ENCODE measurements at places on chromosomes 6 and 20.

DNA sequence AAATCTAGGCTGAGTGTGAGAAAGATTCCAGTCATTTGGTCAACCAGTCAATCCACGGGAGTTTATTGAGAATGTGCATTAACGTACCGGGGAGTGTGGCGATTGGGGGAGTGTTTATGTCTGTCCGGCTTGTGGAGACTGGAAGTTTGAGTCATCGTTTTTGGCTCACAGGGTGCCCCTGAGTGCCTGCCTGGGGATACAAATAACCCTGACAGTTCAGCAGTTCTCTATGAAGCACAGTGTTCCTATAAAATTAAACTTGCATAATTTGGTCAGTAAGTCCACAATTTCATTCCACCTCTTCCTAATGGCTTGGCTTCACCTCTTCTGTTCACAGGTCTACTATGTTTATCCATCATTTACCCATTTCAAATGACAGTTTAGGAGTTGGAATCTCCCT is 72.6 kb upstream of the PLEKHG1 start:
- no peak for ATAC-seq

DNA sequence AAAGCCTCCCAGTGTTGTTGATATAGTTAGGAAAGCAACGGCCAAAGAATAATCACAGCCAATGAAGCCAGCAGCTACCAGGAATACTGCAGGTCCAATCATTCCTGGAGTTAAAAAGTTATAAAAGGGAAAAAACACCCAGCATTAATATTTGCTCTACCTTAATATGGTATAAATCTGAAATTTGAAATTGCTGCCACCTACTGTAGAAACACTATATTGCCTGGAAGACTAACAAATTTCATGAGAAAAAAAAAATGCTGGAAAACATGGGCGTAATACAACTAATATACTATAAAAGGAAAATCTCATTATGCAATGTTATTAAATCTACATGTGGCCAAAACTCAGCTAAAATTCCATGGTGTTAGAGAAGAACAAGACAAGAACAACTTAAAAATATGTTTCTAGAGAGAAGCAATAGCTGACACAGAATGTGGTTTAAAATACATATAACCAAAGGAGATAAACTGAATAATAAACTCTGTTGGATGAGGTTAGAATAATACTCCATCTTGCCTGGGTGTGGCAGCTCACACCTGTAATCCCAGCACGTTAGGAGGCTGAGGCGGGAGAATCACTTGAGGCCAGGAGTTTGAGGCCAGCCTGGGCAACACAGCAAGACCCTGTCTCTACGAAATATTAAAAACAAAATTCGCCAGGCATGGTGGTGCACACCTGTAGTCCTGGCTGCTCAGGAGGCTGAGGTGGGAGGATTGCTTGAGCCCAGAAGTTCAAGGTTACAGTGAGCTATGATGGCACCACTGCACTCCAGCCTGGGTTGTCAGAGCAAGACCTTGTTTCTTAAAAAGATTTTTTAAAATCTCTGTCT is 43.1 kb downstream of the SLC17A5 start:
- no peak for ATAC-seq

DNA sequence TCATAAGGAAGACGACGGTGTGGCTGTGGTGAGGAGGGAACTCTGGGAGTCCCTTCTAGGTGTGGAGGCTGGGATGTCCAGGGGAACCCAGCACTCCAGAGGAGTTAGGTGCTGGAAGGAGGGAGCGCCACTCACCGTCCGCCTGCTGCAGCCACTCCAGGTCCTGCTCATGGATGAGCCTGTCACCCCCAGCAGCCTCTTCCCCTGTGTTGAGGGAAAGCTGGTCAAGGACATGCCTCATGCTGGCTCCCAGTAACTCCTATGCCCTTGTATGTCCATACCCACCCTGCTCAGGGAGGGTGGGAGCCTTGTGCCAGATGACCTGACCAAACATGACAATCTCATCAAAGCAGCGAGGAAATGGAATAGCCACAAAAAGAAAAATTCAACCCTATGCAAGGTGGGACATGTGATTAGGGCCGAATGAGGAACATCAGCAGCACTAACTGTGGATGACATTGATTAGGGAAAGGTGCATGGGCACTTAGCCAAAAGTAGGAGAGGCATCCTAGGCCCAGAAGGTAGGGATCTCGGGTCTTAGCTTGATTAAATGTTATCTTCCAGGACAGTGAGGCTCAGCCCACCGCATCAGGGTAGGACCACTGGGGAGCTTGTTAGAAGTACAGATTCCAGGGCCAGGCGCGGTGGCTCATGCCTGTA is 3.0 kb downstream of the DNPH1 start:
- no peak for ATAC-seq

DNA sequence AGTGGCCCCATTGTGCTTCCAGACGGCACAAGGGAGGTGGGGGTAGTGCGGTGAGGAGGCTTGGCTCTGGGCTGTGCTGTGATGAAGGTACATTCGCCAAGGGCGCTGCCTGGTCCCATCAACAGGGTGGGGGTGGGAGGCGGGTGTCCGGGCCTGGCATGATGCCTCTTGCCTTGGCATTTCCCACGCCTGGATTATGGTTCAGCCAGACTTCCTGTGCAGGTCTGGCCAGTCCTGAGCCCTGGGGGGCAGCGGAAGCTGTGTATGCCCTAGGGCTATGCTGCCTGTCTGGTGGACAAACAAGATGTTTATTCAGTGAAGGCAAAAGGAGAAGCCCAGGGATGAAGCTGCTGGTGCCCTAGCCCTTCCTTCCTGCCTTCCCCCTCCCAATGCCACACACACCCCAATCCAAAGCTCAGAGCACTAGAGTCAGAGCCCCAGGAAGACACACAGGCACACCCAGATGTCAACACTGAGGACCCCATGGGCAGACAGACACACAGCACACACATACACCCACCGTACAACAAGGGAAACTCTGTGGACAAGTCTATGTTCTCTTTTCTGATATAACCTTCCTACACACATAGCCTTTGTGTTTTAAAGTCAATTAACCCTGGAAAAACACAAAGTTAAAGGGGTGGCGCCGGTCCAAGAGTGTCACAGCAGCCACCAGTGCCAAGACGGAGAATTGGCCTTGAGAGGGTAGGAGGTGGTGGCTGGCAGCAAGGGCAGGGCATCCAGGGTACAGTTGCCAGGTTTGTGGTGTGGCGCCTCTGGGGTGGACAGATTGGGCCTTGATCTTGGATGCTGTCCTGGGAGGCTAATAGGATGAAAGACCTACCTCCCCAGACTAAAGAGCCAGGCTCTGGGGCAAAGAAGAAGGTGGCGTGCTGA is 54.7 kb upstream of the SAYSD1 start:
- ATAC-seq: no peak

GRCh38 chr6:75494290-75494689 is 690 bp upstream of the FILIP1 start:
- no peak for ATAC-seq

GRCh38 chr20:35629427-35630145 is 14.0 kb downstream of the SPAG4 start:
- no peak for ATAC-seq

DNA sequence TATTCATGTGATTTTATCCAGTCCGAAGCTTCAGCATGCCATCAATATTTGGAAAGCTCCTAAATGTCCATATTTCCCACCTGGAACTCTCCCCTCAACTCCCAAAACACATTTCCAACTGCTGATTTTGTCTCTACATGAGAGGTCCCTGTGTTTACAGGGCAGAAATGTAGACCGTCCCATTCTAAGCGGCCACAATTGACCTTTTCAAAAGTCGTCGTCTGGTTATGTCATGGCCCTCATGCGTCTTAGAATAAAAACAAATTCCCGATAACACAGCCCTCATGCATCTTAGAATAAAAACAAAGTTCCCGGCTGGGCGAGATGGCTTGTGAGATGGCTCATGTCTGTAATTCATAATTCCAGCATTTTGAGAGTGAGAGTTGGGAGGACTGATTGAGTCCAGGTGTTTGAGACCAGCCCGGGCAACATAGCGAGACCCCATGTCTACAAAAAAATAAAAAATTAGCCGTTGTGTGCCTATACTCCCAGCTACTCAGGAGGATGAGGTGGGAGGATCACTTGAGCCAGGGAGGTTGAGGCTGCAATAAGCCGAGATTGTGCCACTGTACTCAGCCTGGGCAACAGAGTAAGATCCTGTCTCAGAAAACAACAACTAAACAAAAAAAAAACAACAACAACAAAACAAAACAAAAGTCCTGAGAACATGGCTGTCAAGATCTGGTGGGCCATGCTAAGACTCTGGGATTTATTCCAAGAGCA is 6.4 kb upstream of the ZNF217 start:
- no peak for ATAC-seq

DNA sequence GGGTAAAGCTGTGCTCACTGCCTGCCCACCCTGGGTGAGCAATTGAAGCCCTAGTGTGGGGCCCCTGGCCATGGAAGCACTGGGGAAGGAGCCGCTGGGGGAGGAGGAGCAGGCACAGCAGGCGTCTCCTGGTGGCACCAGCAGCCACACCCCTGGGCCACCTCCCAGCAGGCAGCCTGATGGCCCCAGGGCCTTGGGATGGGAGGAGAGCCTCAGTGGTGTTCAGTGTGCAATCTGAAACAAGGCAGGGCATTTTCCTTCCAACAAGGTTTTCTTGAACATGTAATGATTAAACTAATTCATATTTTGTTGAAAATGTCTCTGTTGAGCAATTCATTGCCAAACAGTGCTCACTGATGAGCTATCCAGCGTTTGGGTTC is 151.0 kb downstream of the ZDHHC14 start:
- no peak for ATAC-seq

DNA sequence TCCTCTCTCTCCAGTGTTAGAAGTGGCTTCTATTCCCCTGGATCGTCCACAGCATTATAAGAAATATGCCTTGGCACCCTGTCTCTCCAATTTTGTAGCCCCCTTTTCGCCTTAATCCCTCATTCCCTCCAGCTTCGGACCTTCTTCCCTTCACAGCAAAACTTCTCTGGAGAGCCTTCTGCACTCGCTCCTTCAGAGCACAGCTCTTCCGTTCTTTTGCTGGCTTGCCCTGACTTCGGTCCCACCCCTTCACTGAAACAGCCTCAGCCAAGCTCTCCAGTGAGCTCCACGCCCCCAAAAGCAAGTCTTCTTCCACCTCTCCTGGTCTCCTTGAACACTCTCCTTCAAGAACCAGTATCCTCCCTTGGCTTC is 134.7 kb upstream of the RNF24 start:
- no peak for ATAC-seq

DNA sequence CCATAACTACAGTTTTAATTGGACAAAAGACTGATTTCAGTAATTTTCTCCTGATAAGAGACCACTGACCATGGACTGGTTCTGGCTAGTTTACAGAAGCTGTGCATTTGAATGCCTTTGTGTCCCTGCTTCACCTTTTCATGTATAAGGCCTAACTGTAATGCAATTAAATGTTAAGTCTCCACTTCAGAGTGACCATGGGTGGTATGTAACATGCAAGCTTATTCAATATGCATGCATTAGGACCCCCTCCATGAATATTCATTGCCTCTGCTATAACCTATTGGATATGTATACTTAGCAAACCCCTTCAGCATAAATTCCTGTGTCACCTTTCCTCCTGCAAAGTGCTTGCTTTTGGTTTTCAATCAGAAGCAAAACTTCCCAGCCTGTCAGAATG is 2.2 kb downstream of the UBD start:
- no peak for ATAC-seq

- no peak for ATAC-seq
Observed at GRCh38 chr6:96631248-96631647, 68.3 kb downstream of the FHL5 start.

DNA sequence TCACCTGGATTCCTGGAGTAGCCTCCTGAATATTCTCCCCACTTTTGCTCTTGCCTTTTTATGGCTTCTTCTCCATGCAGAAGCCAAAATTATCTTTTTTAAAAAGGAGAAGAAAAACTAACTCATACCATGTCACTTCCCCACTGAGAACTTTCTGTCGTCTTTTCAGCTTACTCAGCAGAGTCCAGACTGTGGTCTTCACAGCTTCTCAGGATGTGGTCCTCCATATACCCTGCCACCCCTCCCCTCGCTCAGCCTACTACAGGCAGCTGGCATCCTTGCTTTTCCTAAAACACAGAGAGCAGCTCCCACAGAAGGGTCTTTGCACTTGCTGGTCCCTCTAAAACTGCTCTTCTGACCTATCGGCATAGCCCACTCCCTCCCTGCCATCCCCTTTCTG is 89.4 kb upstream of the ISM1 start:
- peak; percentile 50 for ATAC-seq

DNA sequence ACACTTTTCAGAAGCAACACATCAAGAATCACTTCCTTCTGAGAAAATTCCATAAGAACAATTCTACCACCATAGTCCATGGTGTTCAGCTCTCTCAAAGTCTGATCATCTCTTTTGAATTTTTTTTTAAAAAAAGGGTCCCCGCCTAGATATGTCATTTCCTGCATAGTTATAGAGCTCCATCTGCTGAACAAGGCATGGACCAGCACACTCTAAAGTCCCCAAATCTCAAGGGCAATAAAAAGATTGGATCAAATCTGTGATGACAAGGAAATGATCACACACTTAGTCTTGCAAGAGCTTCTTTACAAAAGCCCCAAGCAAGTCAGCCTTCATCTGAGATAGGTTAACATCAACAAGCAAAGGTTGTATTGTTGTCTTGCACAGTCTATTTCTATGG is 100.7 kb upstream of the STMND1 start:
- ATAC-seq: no peak

GRCh38 chr20:50370036-50370566 is 140.1 kb upstream of the PTPN1 start:
- no peak for ATAC-seq

- ATAC-seq: no peak
Observed at GRCh38 chr20:34222208-34222607, 19.0 kb upstream of the ASIP start.

DNA sequence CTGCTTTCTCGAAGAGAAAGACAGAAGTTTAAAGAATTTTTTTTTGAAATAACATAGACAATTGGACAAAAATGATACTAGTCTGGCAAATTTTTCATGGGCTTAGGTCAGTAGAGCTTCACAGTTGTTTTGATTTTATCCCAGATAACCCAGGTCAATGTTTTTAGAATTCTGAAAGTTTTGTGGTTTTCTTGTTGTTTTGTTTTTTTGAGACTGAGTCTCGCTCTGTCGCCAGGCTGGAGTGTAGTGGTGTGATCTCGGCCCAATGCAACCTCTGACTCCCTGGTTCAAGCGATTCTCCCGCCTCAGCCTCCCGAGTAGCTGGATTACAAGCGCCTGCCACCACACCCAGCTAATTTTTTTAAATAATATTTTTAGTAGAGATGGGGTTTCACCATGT is 22.8 kb downstream of the KIF13A start:
- ATAC-seq: no peak

DNA sequence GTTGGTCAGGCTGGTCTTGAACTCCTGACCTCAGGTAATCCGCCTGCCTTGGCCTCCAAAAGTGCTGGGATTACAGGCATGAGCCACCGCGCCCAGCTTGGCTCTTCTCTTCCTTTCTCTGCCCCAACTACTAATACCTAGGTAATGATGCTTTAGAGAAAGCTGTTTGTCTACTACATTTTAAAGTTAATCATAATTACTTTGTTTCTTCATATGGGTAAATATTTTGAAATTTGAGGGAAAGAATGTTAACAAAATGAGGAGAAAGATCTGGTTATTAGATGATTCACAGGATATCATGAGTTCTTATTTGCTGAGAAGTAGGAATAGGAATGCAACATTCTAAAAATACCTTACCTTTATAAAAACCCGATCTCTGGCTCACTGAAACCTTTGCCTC is 18.4 kb upstream of the PTPRK start:
- ATAC-seq: no peak
